GM23248 (cell line): ENCODE measurements at places on chromosomes 5 and 9.
A peak's percentile ranks its signal among the peaks of the same experiment; 100 is the strongest.

DNA sequence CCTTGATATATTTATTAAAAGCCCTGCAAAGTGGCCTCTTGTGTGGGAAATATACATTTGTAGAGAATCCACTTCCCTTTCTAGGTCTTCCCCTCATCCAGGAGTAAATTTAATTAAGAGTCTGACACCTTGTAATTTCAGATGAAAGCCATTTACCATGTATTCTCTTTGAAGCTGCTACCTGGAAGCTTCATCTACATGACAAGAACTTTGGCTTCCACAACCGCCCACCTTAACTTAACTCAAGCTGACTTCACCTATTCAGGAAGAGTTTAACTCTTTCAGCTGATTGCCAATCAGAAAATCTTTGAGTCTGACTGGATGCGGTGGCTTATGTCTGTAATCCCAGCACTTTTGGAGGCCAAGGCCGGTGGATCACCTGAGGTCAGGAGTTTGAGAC lies 899.9 kb downstream of the TAF11L14 start:
- DNase-seq, result no peak

DNA sequence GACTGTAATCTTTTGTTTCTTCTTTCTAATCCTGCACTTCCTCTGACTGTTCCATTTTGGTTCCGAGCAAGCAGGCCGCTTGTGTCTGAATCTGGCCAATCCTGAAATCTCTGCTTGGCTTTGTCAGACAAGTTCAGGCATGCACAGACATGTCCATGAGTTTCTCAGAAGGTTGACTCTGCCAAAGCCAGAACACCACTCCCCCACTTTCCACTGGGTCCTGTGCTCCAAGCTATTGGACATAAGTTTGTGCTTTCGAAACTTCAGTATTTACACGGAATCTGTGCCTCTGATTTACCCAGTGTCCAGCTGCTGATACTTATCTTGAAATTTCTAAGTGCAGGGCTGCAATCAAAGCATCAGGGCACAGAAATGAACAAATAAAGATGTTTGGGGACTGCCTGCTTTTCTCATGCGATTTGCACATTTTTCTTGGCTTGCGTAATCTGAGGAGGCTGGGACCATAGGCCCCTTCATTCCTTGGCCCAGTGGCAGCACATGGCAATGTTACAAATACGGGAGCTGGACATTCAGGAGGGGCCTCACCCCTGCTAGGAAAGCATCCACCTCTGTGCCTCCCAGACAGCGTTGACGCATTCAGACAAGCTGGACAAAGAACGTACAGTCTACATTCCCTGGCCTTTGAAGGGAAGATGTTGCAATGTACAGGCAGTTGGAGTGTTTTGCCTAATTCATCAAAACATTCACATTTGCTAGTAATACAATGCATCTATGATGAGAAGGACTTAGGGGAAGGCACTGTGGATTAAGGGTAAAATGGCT lies 209.2 kb upstream of the PAPPA start:
- DNase-seq, result peak; percentile 97

DNA sequence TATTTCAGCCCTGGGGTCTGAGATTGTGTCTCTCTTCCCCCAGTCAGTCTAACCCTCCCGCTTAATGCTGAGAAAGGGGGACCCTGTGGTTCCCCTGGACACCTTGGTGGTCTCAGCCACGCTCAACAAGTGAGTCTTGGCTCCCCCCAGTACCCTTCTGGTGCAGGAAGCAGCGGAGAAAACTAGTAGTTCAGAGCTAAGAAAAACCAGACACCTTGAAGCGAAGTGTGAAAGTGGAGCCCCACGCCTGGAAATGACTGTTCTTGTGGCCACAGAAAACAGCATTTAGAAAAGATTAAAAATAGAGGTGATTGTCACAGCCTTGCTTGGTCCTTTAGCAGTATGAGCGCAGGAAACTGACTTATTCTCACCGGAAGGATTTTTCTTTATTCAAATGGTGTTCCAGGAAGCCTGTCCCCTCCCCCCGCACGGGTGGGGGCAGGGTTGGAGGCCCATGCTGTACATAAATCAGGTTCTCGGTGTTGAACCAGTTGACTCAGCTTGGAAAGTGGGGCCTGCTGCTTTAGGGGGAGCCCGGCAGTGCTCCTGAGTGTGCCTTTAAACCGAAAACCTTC lies 8.1 kb downstream of the ARPC5L start:
- peak; percentile 58 for DNase-seq

GRCh38 chr9:109258481-109259302 lies 62.2 kb downstream of the EPB41L4B start:
- no peak for DNase-seq

GRCh38 chr9:117787746-117788145 lies 83.5 kb downstream of the TLR4 start:
- DNase-seq, result no peak

DNA sequence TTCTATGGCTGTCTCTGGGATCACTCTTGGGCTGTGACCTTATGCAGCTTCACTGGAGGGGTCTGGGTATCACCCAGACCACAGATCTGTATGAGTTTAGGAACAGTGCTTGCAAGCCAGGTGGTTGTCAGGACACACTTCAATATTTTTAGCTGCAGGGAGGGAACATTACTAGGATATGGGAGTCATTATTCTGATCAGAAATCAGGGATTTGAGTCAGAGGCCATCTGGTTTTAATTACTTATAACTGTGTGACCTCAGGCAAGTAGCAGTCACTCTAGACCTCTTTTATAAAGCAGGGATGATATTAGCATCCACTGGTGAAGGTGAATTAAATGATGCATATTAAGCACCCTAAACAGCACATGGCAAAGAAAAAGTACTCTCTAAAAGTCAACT lies 60.1 kb upstream of the NMUR2 start:
- peak; percentile 16 for DNase-seq

DNA sequence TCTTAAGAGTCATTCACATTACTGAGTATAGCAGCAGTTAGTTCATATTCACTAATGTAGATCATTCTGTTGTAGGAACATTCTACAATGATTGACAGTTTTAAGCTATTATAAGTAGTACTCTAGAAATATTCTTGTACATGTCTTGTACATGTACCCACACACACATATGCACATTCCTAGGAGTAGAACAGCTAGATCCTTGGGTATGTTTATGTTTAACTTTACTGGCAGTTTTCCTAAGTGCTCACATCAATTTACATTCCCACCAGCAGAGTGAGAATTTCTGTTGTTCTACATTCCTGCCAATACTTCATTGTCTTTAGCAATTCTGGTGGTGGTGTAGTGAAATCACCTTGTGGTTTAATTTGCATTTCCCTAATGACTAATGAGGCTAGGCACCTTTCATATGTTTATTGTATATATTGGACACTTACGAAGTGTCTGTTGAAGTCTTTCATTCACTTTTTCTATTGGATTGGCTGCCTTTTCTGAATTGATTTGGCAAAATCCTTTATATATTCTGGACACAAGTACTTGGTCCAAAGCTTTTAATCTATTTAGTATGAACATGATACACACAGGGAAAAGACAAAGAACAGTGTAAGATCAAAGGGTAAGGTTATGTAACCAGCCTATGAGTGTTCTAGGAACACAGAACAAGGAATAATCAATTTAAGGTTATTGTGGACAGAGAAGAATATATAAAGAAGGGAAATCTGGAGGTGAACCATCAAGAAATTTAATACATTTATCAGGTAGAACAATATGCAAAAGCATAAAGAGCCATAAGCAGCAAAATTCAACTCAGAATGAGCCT lies 95.6 kb downstream of the MLLT3 start:
- DNase-seq, result peak; percentile 33
